ENCODE measurements at places on chromosomes 1 and 21.

GRCh38 chr1:180909462-180909976 is 3.2 kb upstream of the KIAA1614 start:
- no peak overlapping the region for H3K27ac ChIP-seq
- no peak for DNase-seq
- H3K27me3 ChIP-seq: peaks cover 54% of the 10 kb centered on the region
- H3K36me3 ChIP-seq: peaks cover 2% of the 10 kb centered on the region

- peaks cover 59% of the 10 kb centered on the region for H3K27me3 ChIP-seq
- no peak overlapping the region for H3K4me3 ChIP-seq
- no peak overlapping the region for H3K27ac ChIP-seq
- no peak for DNase-seq
- peaks cover 12% of the 10 kb centered on the region for H3K4me1 ChIP-seq
- peaks cover 5% of the 10 kb centered on the region for H3K36me3 ChIP-seq
These were observed 4.6 kb downstream of the TMPRSS2 start for GRCh38 chr21:41503331-41503730.

GRCh38 chr1:238153253-238153652 is 262.5 kb upstream of the ZP4 start:
- H3K4me3 ChIP-seq: no peak overlapping the region
- no peaks in the 10 kb centered on the region for H3K27me3 ChIP-seq
- no peaks in the 10 kb centered on the region for H3K4me1 ChIP-seq
- no peak overlapping the region for H3K27ac ChIP-seq

GRCh38 chr1:248873993-248874533 is 15.2 kb upstream of the ZNF692 start:
- H3K27me3 ChIP-seq: peaks cover 10% of the 10 kb centered on the region
- peaks cover 2% of the 10 kb centered on the region for H3K36me3 ChIP-seq
- peak overlapping the region; percentile 98 for H3K27ac ChIP-seq

- peaks cover 5% of the 10 kb centered on the region for H3K36me3 ChIP-seq
- peaks cover 15% of the 10 kb centered on the region for H3K4me1 ChIP-seq
- H3K27me3 ChIP-seq: peaks cover 40% of the 10 kb centered on the region
- no peak overlapping the region for H3K27ac ChIP-seq
- peak overlapping the region; percentile 83 for H3K4me3 ChIP-seq
These were observed 1.5 kb downstream of the HMCN1 start for GRCh38 chr1:185735701-185736064.

DNA sequence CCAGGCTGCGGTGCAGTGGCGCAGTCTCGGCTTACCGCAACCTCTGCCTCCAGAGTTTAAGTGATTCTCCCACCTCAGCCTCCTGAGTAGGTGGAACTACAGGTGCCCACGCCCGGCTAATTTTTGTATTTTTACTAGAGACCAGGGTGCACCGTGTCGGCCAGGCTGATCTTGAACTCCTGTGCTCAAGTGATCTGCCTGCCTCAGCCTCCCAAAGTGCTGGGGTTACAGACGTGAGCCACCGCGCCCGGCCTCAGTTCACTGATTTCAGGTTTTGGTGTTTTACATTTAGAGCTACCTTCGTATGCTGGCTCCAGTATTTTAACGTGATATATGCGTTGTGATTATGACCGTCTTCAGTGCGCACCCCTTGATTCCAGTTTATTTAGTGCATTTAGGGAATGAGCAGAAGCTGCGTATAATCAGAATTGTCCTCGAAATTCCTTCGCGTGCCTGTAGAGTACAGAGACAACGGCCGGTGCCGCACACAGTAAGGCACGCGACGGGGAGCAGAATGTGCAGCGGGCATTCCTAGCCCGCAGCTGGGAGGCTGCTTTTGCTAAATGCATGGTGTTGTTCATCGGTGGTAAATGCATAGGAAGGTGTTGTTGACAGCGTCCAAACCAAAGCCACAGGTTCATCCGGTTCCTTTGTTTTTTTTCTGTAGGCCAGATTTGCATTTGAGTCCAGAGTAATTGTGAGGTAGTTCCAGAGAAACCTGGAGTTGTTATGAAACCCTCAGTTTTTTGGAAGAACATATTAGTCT is 48.9 kb upstream of the DIP2A start:
- no peak for DNase-seq
- peaks cover 4% of the 10 kb centered on the region for H3K4me1 ChIP-seq
- peaks cover 3% of the 10 kb centered on the region for H3K36me3 ChIP-seq
- H3K4me3 ChIP-seq: peak overlapping the region; percentile 31
- no peak overlapping the region for H3K27ac ChIP-seq
- H3K27me3 ChIP-seq: no peaks in the 10 kb centered on the region

GRCh38 chr1:214416858-214417257 is 134.5 kb downstream of the PTPN14 start:
- no peak for DNase-seq
- H3K36me3 ChIP-seq: no peaks in the 10 kb centered on the region
- no peak overlapping the region for H3K4me3 ChIP-seq
- H3K27ac ChIP-seq: no peak overlapping the region
- peaks cover 15% of the 10 kb centered on the region for H3K27me3 ChIP-seq

DNA sequence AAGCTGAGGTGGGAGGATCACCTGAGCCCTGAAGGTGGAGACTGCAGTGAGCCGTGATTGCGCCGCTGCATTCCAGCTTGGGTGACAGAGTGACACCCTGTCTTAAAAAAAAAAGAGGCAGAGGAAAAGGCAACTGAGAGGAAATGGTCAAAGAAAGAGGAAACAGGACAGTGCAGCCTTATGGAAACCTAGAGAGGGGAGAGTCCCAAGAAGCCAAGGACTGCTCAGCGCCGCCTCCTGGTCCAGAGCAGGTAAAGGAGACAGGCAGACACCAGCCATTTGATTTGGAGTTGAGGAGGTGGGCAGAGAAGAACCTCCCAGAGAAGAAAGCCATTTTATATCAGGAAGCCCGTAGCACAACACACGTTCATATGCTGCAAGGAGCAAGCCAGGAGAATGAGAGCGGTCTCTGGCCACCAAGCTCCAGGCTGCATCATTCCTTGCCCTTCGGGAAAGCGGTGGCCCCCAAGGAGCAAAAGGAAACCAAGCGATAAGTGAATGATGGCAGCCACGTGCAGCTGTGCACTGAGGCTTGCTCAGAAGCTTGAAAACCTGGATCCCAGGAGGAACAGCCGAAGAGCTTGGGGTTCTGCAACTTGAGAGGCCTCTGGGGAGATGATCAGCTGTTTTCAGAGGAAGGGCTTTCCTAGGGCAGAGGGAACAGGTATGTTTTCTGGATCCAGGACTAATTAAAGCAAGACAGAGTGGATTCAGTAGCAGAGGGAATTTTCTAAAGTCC is 33.7 kb downstream of the LRRC42 start:
- H3K4me1 ChIP-seq: peaks cover 10% of the 10 kb centered on the region
- H3K4me3 ChIP-seq: no peak overlapping the region
- H3K27ac ChIP-seq: peak overlapping the region; percentile 75
- no peak for DNase-seq
- peaks cover 9% of the 10 kb centered on the region for H3K36me3 ChIP-seq
- peaks cover 17% of the 10 kb centered on the region for H3K27me3 ChIP-seq

- H3K27ac ChIP-seq: peak overlapping the region; percentile 94
- DNase-seq: no peak
- peaks cover 2% of the 10 kb centered on the region for H3K36me3 ChIP-seq
- peaks cover 29% of the 10 kb centered on the region for H3K4me1 ChIP-seq
- peak overlapping the region; percentile 100 for H3K4me3 ChIP-seq
- H3K27me3 ChIP-seq: no peaks in the 10 kb centered on the region
These were observed 719 bp downstream of the EYA3 start for GRCh38 chr1:28087614-28088167.

GRCh38 chr1:197366996-197367395 is 98.9 kb downstream of the CRB1 start:
- H3K4me1 ChIP-seq: no peaks in the 10 kb centered on the region
- H3K27me3 ChIP-seq: peaks cover 13% of the 10 kb centered on the region
- DNase-seq: no peak

- H3K4me3 ChIP-seq: peak overlapping the region; percentile 79
- peaks cover 14% of the 10 kb centered on the region for H3K4me1 ChIP-seq
- no peak overlapping the region for H3K27ac ChIP-seq
- peaks cover 29% of the 10 kb centered on the region for H3K27me3 ChIP-seq
- H3K36me3 ChIP-seq: peaks cover 4% of the 10 kb centered on the region
These were observed 7.7 kb upstream of the PPM1J start for GRCh38 chr1:112722601-112723510.

- no peak for DNase-seq
- H3K4me3 ChIP-seq: no peak overlapping the region
- no peak overlapping the region for H3K27ac ChIP-seq
- H3K4me1 ChIP-seq: peaks cover 4% of the 10 kb centered on the region
- H3K36me3 ChIP-seq: no peaks in the 10 kb centered on the region
These were observed 283.6 kb upstream of the USP25 start for GRCh38 chr21:15446223-15446622.

GRCh38 chr1:153977250-153978240 is at the start of gene JTB:
Gene JTB (minus strand): TSS chr1:153977674. CDS start chr1:153977252, 422 bp downstream.
- H3K27ac ChIP-seq: peak within 1 kb of the TSS; percentile 82
- H3K4me3 ChIP-seq: peak within 1 kb of the TSS; percentile 94
- peaks cover 5% of the 10 kb centered on the region for H3K36me3 ChIP-seq
- DNase-seq: peak; percentile 73
- no peaks in the 10 kb centered on the region for H3K27me3 ChIP-seq
- H3K4me1 ChIP-seq: peaks cover 23% of the 10 kb centered on the region

- H3K36me3 ChIP-seq: no peaks in the 10 kb centered on the region
- H3K4me1 ChIP-seq: no peaks in the 10 kb centered on the region
- H3K27me3 ChIP-seq: peaks cover 41% of the 10 kb centered on the region
- H3K4me3 ChIP-seq: no peak overlapping the region
- DNase-seq: no peak
These were observed 2.9 kb upstream of the SHCBP1L start for GRCh38 chr1:182955596-182956588.

- peaks cover 7% of the 10 kb centered on the region for H3K36me3 ChIP-seq
- DNase-seq: no peak
- no peaks in the 10 kb centered on the region for H3K27me3 ChIP-seq
- H3K4me3 ChIP-seq: no peak overlapping the region
- H3K4me1 ChIP-seq: peaks cover 9% of the 10 kb centered on the region
These were observed 54.8 kb downstream of the SAMSN1 start for GRCh38 chr21:14491269-14491681.

DNA sequence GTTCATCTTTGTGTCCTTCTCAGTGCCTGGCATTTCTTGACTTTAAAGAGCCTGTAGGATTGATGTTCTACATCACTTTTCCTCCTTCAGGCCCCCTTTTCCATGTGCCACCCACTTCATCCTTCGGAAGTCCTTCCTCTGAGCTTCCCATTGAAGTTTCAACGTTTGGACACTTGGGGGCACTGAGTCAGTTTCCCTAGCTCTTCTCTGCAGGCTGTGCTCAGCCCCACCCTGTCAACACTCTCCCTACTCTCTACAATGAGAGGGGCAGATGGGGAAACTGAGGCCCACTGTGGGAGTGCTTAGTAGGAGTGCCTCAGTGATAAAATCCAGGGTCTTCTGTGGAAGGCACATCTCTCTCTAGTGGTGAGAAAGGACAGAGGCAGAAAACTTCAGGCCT is 11.9 kb downstream of the KCNJ10 start:
- H3K36me3 ChIP-seq: peaks cover 16% of the 10 kb centered on the region
- no peak overlapping the region for H3K4me3 ChIP-seq
- H3K27ac ChIP-seq: no peak overlapping the region
- peaks cover 3% of the 10 kb centered on the region for H3K4me1 ChIP-seq
- H3K27me3 ChIP-seq: peaks cover 89% of the 10 kb centered on the region

GRCh38 chr1:3881193-3881480 is 18.9 kb downstream of the C1orf174 start:
- DNase-seq: no peak
- H3K4me1 ChIP-seq: peaks cover 3% of the 10 kb centered on the region
- H3K27ac ChIP-seq: peak overlapping the region; percentile 62

All from T-helper 17 cell (primary cell).